DMS79 (cell line): ENCODE measurements at places on chromosomes 11 and 22.
A peak's percentile ranks its signal among the peaks of the same experiment; 100 is the strongest.

GRCh38 chr11:31882951-31883392 is 71.8 kb upstream of the PAX6 start:
- DNase-seq, result no peak

DNA sequence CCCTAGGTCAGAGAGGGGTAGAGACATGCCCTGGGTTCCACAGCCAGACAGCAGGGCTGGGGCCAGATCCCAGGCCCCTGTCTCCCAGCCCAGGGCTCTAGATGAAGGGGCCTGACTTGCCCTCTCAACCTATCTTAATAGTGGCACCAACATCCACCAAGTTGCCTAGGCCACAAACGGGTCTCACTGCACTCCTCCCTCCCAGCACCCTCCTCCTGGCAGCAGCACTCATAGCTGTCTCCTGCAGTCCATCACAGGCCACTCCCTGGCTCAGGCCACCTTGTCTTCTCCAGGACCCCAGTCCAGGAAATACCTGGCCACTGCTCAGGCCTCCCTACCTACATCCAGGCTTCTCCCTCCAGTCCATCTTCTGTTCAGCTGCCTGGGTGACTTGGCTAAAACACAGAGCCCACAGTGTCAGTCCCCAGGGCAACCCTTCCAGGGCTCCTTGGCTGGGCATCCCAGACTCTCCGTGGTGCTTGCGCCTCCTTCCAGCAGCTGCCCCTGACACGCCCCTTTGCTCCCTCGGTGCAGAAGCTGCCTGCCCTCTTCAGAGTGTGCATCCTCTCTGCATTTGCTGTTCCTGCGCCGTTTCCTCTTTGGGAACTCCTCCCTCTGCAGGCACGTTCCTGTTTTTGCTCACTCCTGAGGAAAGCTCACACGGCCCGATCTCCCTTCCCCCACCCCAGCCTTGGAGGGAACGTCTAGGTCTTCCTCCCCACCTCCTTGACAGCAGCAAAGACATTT is 40.5 kb downstream of the LRRC32 start:
- no peak for DNase-seq

DNA sequence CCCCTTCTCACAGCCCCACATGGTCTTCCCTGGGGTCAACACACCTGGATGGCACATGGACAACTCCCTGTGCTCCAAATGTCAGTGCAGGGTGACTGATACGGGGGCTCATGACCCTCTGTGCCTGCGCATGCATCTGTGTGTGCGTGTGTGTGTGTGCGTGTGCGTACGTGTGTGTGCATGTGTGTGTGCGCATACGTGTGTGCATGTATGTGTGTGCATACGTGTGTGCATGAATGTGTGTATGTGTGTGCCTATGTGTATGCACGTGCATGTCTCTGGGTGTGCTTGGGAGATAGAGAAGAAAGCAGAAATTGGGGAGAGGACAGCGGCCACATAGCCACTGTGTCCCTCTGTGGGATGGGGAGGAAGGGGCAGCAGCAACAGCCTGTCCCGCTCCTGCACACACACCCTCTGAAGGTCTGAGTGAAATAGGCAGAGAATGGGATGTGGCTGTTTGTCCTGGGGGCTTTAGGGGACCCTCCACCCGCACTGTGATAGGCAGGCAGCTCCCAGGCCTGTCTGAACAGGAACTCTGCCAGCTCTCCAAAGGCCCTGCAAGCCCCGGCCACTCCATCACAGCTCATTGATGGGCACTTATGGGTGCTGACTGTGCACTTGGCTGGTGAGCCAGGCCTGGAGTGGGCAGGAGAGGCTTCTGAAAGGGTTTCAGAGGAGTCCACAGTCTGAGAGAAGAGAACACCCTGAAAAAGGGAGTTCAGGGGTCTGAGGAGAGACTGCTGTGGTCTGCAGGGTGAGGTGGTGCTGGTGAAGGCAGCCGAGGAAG is 28.7 kb upstream of the PICK1 start:
- peak; percentile 76 for DNase-seq

GRCh38 chr11:113256431-113257202 is 57.8 kb upstream of the TTC12 start:
- DNase-seq, result peak; percentile 68

DNA sequence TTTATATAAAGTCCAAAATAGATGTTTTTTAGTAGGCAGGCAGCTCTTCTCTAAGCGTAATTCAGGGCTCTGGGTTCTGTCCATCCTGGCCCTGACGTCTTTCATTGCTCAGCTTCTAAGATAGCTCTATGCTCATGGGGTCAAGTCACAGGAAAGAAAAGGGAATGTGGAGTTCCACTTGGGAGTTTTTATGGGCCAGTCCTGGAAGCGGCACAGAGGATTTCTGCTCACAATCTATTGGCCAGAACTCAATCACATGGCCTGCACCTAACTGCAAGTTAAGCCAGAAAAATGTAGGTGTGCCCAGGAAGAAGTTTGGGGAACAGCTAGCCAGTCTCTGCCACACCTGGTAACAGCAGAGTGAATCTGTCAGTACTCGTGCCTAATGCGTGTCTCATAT is 7.4 kb upstream of the ZBTB16 start:
- DNase-seq, result no peak

DNA sequence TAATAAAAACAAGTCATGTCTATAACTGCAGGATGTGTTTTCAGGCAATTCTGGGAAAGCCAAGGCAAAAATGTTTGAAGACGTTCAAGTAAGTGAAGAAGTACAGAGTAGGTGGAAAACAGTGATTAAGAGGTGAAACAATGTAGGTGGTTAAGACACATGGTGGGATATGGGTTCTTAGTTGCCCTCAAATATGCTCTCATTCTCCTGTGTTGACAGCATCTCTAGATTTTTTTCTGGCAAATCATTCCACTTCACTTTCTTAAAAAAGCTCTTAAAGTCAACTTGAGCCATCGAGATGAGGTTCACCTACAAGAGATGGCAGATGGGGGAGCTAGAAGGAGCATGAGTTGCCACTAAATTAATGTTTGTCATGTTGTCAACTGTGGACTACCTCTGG is 1041.0 kb upstream of the CNTN5 start:
- DNase-seq, result peak; percentile 1

GRCh38 chr11:93652161-93652597 is 9.3 kb upstream of the CEP295 start:
- DNase-seq, result no peak

GRCh38 chr11:121068787-121069186 is 32.3 kb upstream of the TECTA start:
- DNase-seq, result no peak

DNA sequence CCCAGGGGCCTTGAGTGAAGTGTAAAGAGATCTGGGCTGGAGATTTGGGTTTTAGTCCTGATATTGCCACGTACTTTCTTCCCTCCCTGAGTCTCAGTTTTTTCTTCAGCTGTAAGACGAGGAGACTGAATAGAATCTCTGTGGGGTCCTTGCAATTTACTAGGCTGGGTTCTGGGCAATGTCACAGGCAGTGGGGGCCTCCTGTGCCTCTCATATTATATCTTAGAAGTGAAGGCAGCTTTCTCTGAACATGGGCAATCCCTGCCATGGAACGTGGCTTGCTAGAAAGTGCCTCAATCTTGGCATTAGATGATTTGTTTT is 62.0 kb upstream of the PTPRJ start:
- no peak for DNase-seq

GRCh38 chr11:61917334-61918109 is at the start of gene RAB3IL1:
TSS of gene RAB3IL1 (minus strand) at chr11:61917566. CDS start at chr11:61917367, 199 bp downstream.
- no peak for DNase-seq
